ENCODE measurements at places on chromosomes 6 and 20.

- peak; percentile 94 for DNase-seq
Observed at GRCh38 chr20:59032713-59033059, 551 bp upstream of the ATP5F1E start.

GRCh38 chr6:144715344-144715743 is 430.2 kb downstream of the UTRN start:
- DNase-seq: no peak

DNA sequence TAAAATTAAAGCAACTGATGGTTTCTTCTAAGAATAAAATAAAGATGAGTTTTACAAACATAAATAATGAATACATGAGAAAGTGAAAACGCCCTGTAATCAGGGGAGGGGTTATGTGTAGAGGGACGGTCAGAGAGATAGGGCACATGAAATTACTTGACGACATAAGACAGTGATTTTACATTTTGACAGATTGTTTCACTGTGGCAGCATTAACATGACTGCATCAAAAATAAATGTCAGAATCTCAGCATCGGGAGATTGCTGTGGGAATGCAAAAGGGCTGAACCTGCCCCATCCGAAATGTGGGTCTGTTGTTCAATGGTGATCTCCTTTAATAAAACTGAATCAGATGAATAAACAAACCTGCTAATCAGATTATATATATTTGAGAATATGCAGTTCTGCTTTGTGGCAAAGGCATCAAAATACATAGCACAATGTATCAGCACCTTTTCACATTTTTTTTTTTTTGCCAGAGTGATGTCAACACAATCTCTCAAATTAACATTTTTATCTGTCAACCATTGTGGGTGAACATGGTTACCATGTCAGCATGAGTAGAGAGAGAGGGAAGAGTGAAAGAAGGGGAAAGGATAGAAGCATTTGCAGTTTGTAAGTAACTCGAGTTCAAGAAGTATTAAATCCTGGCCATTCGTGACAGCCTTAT is 177.1 kb upstream of the MAN1A1 start:
- no peak for DNase-seq

- DNase-seq: peak; percentile 56
Observed at GRCh38 chr6:13229205-13230085, 98.9 kb downstream of the TBC1D7 start.

DNA sequence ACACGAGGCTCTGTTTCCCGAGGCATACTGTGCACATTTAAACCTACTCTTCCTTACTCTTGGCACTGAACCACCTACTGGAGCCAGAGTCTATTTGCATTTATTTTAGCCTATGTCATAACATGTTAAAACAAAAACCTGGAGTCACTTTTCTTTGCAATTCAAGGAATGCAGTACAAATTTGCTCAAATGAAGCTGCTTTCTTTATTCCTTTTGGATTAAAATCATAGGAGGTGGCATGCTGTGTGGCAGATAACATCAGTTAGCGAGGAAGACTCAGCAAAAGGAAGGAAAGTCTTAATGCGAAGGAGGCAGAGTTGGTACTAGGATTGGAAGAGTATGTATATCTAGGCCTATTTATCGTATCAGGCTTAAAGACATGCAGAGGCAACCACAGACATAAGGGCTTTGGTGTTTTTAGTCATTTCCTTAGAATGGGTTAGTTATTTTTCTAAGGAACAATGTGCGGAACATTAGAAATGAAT is 92.9 kb downstream of the SAMD3 start:
- DNase-seq: no peak

DNA sequence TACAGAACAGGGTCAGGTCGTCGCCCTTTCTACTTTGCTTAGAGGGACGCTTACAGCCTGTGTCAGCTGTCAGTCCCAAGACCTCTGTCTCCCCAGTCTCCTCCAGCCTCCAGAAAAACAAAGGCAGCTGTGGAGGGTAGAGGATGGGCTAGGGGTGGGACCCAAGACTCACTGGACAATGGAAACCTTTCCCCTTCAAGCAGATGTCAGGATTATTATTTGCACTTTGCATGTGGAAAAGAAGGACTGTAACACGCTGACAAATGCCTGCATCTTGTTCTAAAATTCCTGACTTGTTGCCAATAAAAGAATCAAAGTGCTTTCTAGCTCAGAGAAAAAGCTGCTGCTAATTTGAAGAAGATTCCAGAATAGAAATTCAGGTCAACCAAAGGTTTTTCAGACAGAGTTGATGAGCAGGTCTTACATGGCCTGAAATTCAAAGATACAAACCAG is 58.7 kb downstream of the SNX5 start:
- DNase-seq: no peak

DNA sequence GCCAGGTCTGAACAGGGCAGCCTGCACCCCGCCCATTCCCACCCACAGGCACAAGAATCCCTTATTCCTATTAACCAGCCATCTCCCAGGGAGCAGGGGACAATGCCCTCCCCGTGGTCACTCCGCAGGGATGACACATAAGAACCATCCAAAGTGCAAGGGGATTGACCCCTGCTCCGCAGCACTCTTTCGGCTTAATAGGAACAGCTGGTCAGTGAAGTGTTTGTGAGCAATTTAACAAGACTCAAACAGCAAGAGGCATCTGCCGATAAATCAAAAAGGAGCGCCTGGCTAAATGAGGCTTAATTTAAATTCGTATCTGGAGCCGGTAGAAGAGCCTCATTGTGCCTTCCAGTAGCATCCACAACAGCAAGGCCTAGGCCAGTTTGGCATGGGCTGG is 389.4 kb downstream of the RNGTT start:
- DNase-seq: no peak

DNA sequence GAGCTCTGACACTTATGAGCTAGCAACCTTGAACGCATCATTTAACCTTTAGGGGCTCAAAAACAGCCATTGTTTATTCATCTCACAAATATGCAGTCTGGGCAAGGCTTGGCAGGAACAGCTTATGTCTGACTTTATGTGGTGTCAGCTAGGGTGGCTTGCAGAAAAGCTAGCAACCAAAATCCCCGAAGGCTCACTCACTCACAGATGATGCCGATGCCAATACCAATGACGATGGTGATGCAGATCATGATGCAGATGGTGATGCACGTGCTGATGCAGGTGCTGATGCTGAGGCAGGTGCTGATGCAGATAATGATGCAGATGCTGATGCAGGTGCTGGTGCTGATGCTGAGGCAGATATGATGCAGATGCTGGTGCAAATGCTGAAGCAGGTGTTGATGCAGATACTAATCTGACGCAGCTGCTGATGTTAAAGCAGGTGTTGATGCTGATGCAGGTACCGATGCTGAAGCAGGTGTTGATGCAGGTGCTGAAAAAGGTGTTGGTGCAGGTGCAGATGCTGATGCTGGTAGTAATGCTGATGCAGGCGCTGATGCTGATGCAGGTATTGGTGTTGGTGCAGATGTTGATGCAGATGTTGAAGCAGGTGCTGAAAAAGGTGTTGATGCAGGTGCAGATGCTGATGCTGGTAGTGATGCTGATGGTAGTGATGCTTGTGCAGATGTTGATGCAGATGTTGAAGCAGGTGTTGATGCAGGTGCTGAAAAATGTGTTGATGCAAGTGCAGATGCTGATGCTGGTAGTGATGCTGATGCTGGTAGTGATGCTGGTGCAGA is 195.6 kb downstream of the NFATC2 start:
- DNase-seq: no peak

- no peak for DNase-seq
Observed at GRCh38 chr20:962683-963082, 39.4 kb downstream of the RSPO4 start.

DNA sequence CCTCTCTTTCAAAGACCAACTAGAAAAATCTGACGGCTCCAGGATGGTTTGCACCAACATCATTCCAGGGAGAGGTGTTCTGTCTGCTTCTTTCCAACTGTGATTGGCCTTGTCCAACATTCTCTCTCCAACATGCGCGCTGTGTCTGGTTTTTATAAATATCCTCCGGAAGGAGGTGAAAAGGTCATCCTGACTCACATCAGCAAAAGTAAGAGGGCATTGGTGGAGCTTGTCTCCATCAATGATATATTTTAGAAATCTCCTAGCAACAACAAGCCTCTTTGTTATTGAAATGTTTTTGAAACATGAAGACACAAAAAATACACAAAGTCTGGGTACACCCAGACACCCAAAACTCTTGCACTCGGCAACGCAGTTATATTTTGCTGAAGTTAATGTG is 475.3 kb upstream of the JARID2 start:
- DNase-seq: no peak

- peak; percentile 9 for DNase-seq
Observed at GRCh38 chr20:10469599-10469998, 34.5 kb downstream of the SLX4IP start.

DNA sequence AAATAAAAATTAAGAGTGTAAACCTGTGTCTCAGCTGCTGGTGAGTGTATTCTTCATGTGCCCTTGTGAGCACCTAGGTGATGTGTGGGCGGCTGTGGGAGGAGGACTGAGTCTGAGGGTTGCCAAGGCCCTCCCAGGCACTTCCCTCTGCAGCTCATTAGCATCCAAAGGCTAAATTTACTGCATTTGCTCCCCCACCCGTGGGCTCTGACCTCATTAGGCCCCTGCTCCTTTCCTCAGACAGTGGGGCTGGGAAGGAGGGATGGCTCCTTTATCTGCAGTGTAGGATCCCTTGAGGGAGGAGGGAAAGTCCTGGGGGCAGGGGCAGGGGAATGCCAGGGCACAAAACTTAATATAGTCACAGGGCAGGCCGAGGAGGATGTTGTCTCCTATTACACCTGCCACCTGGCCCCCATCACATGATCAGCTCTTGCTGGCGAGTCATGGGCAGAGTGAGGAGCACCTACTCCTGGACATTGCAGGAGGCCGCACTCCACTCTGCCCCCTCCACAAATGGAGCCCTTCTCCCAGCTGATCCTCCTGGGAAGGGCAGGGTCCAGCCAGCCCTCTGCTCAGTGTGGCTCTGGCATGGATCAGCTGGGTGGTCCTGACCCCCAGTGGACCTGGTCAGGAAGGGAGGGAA is 133.2 kb downstream of the MRPL14 start:
- DNase-seq: peak; percentile 20

- DNase-seq: no peak
Observed at GRCh38 chr6:118504611-118505010, 43.5 kb upstream of the PLN start.

- DNase-seq: no peak
Observed at GRCh38 chr6:87225937-87226336, 70.6 kb downstream of the ZNF292 start.

DNA sequence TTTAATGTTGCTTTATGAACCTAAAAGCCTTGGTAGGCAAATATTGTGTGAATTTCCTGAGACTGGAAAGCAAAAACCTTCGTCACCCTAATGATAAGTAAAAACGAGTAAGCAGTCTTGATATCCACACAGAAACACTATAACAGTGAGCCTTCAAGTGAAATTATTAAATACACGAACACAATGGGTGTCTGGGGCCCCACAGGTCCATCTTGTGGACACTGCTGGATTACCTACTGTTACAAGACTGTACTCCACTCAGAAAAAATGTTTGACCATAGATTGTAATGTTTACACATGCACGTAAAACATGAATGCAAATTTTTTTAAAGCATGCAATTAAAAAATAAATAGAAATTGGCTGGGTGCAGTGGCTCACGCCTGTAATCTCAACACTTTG is 466.9 kb downstream of the CD83 start:
- no peak for DNase-seq
